Activated naive CD4-positive, alpha-beta T cell (primary cell): ENCODE measurements at places on chromosomes 6 and 20.

- DNase-seq = no peak
Measured at GRCh38 chr20:50231854-50232253, 41.2 kb downstream of the CEBPB start.

- DNase-seq = no peak
Measured at GRCh38 chr6:18141805-18142590, 12.9 kb downstream of the TPMT start.

- DNase-seq = no peak
Measured at GRCh38 chr6:109000289-109000688, 94.4 kb downstream of the SESN1 start.

DNA sequence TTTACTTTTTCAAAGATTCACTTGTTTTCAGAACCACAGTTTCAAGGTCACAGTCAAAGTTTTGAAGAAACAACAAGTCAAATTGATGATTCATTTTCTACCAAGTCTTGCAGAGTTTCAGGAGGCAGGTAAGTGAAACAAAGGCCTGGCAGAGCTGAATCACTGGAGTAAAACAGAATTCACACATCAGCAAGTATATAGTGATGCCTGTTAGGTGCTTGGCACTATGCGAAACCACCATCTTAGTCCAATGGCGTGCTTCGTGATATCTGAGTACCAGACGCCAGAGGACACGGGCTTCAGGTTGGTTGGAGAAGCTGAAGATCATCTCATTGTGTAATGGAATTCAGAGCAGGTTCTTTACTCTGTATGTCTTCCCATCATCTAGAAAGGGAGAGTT lies 75.9 kb downstream of the RTN4IP1 start:
- DNase-seq = no peak

GRCh38 chr20:37828684-37829083 lies 74.2 kb upstream of the VSTM2L start:
- no peak for DNase-seq

DNA sequence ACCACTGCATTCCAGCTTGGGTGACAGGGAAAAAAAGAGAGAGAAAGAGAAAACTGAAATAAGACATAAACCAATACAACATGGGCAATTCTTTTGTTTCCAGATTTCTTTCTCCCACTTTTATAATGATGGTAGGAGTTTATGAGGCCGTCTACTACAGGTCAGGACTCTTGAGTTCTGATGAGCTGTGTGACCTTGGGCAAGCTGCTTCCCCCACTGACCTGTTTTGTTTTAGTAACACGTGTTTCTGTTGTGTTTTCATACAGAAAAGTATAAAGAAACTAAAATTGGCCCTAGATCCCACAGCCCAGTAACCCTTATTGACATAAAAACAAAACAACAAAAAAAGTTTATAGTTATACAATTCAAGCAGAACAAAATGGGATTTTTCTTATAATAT lies 22.9 kb upstream of the AAR2 start:
- no peak for DNase-seq

GRCh38 chr6:35669451-35670045 lies 19.2 kb downstream of the FKBP5 start:
- no peak for DNase-seq
